DMS79 treated with DMSO at 0.1 percent for 48 hours (cell line): ENCODE measurements at places on chromosomes 7 and 10.

GRCh38 chr10:133123050-133123745, 35.5 kb downstream of the ADGRA1 start:
- no peak for DNase-seq

GRCh38 chr7:52689912-52690311, 345.5 kb upstream of the POM121L12 start:
- no peak for DNase-seq

- no peak for DNase-seq
Observed at GRCh38 chr7:143411976-143412708, 3.5 kb upstream of the EPHA1 start.

GRCh38 chr7:142669074-142669654, 80.1 kb upstream of the PRSS1 start:
- peak; percentile 45 for DNase-seq

DNA sequence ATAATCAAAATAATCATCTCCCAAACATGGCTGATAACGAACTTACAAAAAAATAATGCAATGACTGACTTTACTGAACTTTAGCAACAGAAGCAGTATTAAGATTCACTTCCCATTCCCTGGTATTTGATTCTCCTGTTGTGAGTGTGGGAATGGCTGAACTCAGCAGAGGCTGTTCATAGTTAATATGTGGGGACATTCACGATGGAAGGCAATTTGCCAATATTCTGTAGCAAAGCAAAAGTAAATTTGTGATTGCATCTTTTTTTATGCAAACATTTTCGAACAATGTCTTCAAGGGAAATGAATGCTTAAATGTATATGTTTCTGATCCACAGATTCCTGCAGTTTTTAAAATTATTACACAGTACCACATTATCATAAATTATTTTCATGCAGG, 431.7 kb upstream of the KLF6 start:
- no peak for DNase-seq

GRCh38 chr7:105322655-105323277, 66.0 kb downstream of the SRPK2 start:
- DNase-seq, result no peak

GRCh38 chr7:37732253-37732652, 48.7 kb downstream of the GPR141 start:
- DNase-seq, result no peak

- no peak for DNase-seq
Observed at GRCh38 chr7:111232249-111233084, 141.5 kb downstream of the LRRN3 start.

DNA sequence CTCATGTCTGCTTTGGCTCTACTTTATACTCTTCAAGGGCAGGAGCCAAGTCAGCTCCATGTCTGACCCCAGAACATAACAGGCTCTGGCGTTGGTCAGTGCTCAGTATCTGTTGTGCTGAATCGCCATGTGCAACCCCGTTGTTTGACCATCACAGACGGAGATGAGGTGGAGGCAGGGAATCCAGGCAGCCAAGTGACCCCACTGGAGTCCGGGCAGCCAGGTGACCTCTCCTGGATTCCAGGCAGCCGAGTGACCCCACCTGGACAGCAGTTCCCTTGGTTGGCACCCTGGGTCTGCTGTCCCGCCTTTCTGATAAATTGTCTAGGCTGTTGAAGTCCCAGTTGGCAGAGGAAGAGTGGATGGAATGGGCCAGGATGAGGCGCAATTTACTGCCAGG, 232.2 kb downstream of the TCERG1L start:
- DNase-seq, result no peak

GRCh38 chr7:131016230-131016629, 282.2 kb upstream of the KLF14 start:
- no peak for DNase-seq

DNA sequence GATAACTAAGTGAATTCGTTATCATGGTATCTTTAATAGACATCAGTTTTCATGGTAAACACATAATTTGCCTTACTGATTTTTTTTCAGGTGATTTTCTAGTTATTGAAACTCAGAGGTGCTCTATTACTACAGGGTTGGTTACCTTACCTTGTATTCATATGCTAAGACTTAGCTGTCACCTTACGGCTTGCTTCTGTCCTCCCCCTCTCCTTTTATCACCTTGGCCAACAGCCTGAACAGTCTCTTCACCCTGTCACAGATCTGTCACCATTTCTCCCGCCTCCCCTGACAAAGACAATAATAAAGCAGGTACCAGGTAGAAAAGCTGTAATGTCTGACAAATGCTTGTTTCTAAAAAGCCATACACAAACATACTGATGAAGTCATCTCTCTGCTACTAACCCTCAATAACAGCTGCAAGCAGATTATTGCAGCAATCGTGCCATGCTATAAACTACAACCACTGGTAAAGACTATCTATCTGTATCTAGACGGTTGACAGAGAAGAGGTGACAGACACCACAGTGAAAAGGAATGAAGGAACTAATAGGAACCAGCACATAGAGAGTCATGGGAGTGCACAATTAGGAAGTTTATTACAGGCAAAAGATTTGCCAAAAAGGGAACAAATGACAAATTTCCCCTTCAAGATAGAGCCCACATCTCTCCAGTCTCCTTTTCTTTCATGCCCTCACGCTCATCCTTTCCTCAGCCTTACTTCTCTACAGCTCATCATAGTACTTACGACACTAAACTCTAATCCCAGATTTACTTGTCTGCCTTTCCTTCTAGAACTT, 57.2 kb downstream of the ARHGAP12 start:
- no peak for DNase-seq

DNA sequence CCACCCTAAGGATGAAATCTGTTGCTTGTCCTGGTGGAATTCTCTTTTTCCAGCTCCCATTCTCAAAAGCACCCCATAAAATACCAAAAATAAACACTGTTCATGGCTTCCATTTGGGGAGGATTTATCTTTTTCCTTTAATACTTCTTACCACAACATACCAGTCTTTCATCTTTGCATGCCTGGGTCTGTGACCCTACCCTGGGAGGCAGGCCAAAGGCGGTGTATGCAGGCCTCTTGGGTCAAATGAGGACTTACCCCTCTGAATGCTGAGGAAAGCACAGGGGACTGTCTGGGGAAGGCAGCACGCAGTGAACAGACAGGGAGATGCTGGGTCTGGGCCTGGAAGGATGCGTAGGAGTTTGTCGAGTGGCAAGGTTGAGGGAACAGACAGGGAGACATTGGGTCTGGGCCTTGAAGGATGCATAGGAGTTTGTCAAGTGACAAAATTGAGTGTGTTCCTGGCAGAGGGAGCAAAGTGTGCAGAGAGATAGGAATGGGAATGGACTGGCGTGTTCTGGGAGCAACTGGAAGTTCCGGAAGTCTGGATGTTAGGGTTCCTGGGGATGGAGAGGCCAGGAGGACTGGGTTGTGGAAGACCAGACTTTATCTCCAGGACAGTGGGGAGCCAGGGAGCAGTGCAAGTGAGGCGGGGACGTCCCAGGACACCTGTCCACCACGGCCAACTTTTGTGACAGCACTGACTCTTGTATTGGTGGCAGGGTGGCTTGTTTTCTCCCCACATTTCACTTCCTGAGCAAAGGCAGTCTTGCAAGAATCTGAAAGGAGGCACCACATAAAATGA, 40.8 kb downstream of the MYL10 start:
- DNase-seq, result no peak

GRCh38 chr7:72674394-72674793, 153.6 kb downstream of the TYW1B start:
- DNase-seq, result no peak
